ENCODE measurements at places on chromosomes 2 and 18.

DNA sequence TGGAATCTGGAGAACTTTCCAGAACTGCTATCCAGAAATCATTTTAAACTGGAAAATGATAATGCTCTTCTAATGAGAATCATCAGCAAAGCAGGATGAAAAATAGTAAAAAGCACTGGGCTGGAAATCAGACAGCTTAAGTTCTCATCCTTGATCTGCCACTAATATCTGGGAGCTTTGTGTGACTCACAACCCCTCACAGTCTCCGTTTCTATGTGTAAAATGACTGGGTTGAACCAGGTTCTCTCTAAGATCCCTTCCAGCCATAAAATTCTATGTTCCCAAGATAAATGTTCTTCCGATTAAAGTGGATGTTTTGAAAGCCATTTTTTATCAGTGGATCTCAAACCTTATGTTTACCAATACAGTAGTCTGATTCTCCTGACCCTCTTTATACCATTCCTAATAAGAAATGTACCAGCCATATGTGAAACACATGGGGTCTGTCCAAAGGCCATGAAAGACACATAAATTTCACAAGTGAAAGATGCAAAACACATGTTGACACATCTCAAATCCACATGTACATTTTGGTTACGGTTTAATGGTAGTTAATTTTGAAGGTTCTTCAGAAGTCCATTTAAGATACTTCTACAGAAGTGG lies 188.8 kb downstream of the EN1 start:
- DNase-seq = no peak

- DNase-seq = no peak
Observed at GRCh38 chr2:1310202-1310601, 103.1 kb upstream of the TPO start.

DNA sequence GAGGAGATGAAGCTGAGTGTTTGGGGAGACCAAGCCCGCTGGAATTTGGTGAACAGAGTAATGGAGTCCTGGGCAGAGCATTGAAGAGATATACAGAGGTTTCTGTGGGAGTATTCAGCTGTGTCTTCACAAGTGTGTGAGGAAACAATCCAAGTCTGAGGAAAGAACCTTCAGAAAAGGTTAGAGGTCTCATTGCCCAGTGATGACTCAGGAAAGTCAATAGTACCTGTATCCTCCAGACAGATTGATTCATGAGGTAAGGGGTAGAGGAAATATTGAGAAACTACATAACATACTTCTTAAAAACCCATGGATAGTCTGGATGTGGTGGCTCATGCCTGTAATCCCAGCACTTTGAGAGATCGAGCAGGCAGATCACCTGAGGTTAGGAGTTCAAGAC lies 392.3 kb downstream of the GALNT13 start:
- no peak for DNase-seq

GRCh38 chr2:62627667-62628066 lies 77.8 kb upstream of the EHBP1 start:
- no peak for DNase-seq

GRCh38 chr2:20514596-20515269 lies 67.9 kb downstream of the RHOB start:
- no peak for DNase-seq

- no peak for DNase-seq
Observed at GRCh38 chr18:49560277-49560623, 1.6 kb upstream of the LIPG start.

- no peak for DNase-seq
Observed at GRCh38 chr2:235740821-235741220, 247.0 kb downstream of the AGAP1 start.

GRCh38 chr2:3481736-3482362 lies 37.5 kb downstream of the ADI1 start:
- no peak for DNase-seq

All from T-cell (primary cell).